Nephron progenitor cell (in vitro differentiated cells): ENCODE measurements at places on chromosomes 11 and 22.

GRCh38 chr22:23248583-23248982 is 68.3 kb downstream of the BCR start:
- no peak for DNase-seq

DNA sequence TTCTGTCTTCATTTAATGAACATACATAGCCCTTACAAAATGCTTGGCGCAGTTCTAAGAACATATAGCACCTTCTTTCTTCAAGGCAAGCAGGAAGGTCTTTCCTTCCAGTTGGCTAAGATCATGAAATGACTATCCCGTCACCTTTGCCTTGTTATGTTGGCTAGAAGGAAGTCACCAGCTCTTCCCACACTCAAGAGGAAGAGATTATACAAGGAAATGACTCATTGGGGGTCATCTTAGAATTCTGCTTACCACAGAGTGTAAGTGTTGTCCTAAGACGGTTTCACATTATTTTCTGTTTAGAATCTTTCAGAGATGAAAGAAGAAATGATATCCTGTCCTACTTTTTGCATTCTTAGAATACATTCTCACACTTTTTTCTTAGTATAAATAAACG is 808.0 kb upstream of the LUZP2 start:
- no peak for DNase-seq

- DNase-seq, result no peak
These were observed 869.7 kb downstream of the BRD1 start for GRCh38 chr22:48957987-48958321.

DNA sequence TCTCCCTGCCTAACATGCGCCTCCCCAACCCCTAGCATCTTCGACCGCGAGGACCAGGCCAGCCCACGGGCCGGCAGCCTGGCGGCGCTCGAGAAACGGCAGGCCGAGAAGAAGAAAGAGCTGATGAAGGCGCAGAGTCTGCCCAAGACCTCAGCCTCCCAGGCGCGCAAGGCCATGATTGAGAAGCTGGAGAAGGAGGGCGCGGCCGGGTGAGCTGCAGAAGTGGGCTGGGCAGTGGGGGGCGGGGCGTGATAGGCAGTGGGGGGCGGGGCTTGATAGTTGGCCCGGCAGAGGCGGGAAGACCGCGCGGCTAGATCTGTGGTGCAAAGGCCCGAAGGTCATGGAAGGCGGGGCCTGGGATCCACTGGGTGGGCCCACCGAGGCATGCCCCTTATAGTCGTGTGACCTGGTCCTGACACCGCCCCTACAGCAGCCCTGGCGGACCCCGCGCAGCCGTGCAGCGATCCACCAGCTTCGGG is 8.7 kb downstream of the SELENOM start:
- DNase-seq, result peak; percentile 72

DNA sequence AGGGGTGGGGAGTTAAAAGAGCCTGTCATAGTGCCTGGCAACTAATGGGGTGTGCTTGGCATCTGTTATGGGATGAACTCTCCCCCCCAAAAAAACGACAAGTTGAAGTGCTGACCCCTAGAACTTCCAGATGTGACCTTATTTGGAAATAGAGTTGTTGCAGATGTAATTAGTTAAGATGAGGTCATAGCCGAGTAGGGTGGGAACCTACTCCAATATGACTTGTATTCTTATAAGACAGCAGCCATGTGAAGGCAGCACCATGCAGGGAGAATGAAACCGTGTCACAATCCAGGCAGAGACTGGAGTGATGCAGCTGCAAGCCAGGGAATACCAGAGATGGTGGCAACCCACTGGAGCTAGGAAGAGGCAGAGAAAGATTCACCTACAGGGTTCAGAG is 394.5 kb downstream of the TENM4 start:
- DNase-seq, result no peak

DNA sequence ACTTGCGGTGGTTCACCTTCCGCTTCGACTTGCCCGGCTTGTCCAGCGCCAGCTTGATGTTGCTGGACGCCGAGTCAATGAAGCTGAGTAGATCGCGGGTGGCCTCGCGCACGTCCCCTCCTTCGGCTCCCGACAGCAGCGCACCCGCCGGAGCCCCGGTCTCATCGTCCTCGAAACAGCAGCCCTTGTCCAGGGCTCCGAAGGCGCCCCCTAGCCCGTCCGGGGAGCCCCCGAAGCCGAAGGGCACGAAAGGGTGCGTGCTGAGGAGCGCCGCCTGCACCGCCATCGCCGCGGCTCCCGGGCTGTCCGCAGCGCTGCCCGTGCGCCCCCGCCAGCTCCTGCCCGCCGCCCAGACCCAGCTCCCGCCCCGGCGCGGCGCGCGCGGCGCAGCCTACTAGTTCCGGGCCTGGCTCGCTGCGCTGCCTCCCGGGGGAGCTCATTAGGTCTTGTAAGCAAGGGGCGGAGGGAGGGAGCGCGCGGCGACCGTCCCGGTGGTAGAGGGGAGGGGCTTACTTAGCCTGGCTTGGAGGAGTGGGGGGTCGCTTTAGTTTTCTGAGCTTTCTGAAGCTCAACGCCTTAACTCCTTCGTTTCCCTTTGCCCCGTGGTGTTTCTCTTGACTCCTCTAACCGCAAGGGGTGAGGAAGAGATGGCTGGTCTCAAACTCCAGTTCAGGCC is at the start of gene FAM181B:
TSS of gene FAM181B (minus strand) at position 421 of the 676 bp plus-strand sequence. CDS start at position 286, 135 bp downstream.
- peak; percentile 88 for DNase-seq

DNA sequence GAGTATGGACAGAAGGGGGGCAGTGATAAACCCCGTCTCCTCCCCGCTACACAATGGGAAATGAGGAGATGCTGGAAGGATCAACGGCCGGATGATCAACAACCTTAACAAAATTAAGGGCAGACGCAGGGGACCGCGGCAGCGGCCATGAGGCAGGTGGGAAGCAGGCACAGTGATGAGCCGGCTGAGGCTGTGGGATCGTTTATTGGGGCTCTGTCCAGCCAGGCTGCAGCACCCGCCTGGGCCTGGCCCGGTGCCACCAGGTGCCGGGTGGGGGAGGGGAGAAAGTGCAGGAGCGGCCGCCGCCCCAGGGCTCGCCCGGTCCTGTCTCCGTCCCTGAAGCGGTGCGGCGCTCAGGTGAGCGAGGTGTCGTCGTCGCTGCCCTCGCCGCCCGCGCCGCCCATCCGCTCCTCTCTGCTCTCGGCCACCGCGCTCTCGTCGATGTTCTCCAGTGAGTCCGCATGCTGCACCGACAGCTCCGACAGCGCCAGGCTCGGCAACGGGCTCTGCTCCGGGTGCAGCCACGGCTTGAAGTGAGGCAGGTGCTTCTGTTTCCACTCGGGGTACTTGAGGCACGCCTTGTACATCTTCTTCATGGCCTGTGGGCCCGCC is 2.4 kb upstream of the ARAP1 start:
- no peak for DNase-seq

- no peak for DNase-seq
These were observed 84.5 kb downstream of the DSCAML1 start for GRCh38 chr11:117712530-117712929.

- DNase-seq, result no peak
These were observed 1290.1 kb downstream of the TBC1D22A start for GRCh38 chr22:48052621-48052890.

- DNase-seq, result no peak
These were observed 5.6 kb downstream of the PLAAT2 start for GRCh38 chr11:63557570-63557969.

- no peak for DNase-seq
These were observed 64.0 kb upstream of the FIBIN start for GRCh38 chr11:26929806-26930517.

DNA sequence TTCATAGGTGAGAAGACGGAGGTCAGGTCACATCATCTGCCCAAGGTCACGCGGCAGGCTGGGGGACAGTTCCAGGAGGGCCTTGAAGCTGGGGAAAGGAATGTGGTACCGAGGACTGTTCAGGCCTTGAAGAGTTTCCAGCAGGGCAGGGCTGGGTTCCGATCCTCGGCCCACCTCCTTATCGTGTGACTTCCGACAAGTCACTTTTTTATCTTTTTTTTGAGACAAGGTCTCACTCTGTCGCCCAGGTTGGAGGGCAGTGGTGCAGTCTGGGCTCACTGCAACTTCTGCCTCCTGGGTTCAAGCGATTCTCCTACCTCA is 623 bp downstream of the NDUFS8 start:
- DNase-seq, result no peak

DNA sequence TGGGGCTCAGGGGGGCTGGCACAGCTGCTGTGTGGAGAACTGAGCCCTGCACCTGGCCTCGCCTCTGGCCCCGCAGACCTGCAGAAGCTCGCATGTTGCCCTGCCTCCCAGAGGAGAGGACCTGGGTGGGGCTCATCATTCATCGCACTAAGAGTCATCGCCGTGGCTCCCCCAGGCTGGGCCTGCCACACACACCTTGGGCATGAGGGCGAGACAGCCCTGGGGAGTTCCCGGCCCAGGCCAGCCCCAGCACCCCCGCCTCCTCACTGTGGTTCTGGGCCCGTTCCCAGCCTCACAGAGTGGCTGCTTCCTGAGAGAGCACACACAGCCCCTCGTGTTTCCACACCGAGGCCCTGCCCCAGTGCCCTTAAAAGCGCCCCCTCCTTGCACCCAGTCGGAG is 694.6 kb downstream of the TBC1D22A start:
- DNase-seq, result no peak

DNA sequence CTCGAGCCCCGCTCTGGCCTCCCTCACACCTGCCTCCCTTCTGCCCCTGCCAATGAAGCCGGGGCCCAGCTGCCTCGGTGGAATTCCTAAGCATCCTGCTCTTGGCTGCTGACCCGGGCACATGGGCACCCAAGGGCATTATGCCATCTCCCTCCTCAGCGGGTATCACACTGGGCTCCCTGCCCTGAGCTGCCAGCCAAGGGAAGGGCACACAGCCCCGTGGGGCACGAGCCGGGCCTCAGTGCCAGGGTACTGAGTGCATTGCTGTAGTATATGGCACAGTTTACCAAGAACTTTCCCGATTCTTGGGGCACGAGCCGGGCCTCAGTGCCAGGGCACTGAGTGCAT is 43.8 kb upstream of the JAM3 start:
- no peak for DNase-seq

DNA sequence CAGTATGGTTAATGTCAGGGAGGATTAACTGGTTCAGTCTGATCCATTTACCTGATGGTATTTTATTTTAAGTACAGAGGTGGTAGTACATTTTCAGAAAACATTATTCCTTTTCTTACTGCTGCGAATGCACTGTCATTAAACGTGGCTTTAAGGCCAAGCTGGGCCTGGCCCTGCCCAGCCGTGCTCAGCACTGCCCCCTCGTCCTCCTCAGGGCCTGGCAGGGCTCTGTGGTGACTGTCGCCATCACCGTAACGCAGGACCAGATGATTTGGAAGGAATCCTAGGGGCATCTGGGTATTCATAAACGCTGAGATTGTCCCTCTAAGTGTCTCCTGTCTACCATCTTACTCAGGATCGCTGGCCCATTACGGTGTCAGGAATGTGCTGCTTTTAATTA is 302.0 kb downstream of the TBC1D22A start:
- DNase-seq, result no peak

GRCh38 chr11:66131937-66132632 is 62.0 kb downstream of the PACS1 start:
- no peak for DNase-seq

DNA sequence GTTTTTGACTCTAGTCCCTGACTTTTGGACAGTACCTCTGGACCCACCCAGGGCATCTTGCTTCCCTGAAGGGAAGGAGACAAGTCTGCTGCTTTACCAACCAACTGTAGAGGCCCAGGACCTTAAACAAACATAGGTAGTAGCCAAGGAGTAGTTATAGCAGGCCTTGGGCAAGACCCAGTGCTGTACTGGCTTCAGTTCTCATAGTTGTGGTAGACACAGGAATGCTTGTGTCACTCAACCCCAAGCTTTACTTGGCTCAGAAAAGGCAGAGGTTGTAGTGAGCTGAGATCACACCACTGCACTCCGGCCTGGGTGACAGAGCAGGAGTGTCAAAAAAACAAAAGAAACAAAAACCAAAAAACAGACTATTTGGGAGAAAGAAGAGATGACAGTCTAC is 21.3 kb upstream of the OR52M1 start:
- no peak for DNase-seq

- no peak for DNase-seq
These were observed 4.0 kb downstream of the SIDT2 start for GRCh38 chr11:117182551-117182935.

GRCh38 chr11:64263021-64263946 is 12.0 kb downstream of the PLCB3 start:
- DNase-seq, result peak; percentile 60

DNA sequence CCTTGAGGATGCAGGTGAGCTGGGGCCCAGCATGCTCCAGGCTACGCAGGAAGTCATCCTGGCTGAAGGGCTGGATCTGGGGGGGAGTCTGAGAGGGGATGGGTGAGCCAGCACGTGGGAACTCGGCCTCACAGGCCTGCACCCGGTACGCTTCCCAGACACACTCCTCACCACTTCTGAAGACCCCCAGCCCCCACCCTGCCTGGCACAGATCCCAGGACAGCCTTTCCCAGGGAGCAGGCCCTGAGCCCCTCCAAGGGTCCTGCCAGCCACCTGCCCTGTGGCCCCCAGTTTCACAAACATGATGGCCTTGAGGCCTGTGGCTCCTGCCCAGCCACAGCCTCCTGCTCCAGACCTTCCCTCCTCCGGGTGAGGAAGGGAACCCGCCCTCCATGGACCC is 5.6 kb upstream of the PLXNB2 start:
- no peak for DNase-seq

GRCh38 chr11:77449060-77449521 is 24.8 kb downstream of the PAK1 start:
- DNase-seq, result no peak

- no peak for DNase-seq
These were observed 31.0 kb upstream of the CD5 start for GRCh38 chr11:61071208-61071681.

DNA sequence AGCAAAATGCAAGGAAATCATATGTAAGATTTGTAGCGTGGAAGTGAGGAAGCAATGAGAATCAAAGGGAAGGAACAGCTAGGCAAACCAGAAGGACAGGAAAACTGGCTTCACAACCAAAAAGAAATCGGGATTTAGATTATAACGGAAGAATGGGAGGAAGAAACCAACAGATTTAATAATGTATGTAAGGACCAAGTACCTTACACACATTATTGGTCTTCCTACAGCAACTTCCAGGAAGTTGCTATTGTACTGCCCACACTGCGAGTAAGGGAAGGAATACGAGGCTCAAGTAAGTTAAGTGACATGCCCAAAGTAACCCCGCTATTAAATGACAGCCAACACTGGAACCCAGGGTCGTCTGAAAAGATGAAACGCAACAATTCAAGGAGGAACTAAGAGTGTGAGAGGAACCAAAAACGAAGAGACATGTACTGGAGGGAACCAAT is 473 bp downstream of the TXN2 start:
- no peak for DNase-seq

GRCh38 chr22:36224245-36224644 is 15.1 kb downstream of the APOL2 start:
- no peak for DNase-seq

GRCh38 chr11:70818351-70818750 is 420.0 kb downstream of the CTTN start:
- no peak for DNase-seq

- DNase-seq, result no peak
These were observed 3.9 kb upstream of the CDC42EP2 start for GRCh38 chr11:65310736-65311135.

- no peak for DNase-seq
These were observed 19.6 kb upstream of the OR8D2 start for GRCh38 chr11:124339396-124340141.
